Fibroblast of lung (primary cell): ENCODE measurements at places on chromosomes 16 and 17. TPM values are rescaled to one million over a fixed set of nuclear protein-coding genes. Genes with fewer than 3 reads are reported as not detected.
A peak's percentile ranks its signal among the peaks of the same experiment; 100 is the strongest.

DNA sequence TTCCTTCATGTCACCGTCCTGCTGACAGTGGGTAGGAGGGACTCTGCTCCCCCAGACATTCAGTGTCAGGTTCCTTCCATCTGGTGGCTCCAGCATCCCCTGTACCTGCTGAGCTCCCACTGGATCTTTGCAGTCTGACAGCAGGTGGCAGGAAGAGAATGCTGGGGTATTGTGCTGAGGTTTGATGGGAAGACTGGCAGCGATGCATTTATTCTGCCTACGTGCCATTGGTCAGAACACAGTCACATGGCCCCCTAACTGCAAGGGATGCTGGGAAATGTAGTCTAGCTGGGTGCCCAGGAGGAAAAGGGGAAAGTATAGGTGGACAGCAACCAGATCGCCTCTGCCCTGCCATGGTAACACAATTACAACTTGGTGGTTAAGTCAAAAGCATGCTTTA, 44.4 kb downstream of the IRX3 start:
- no peak for DNase-seq
- no peak overlapping the region for H3K4me3 ChIP-seq
- H3K36me3 ChIP-seq, result no peaks in the 10 kb centered on the region
- no peaks in the 10 kb centered on the region for H3K27me3 ChIP-seq

GRCh38 chr17:14355556-14355955, 54.7 kb downstream of the HS3ST3B1 start:
- no peaks in the 10 kb centered on the region for H3K27me3 ChIP-seq
- H3K4me1 ChIP-seq, result peaks cover 9% of the 10 kb centered on the region
- DNase-seq, result no peak
- H3K4me3 ChIP-seq, result no peak overlapping the region
- H3K27ac ChIP-seq, result no peak overlapping the region

DNA sequence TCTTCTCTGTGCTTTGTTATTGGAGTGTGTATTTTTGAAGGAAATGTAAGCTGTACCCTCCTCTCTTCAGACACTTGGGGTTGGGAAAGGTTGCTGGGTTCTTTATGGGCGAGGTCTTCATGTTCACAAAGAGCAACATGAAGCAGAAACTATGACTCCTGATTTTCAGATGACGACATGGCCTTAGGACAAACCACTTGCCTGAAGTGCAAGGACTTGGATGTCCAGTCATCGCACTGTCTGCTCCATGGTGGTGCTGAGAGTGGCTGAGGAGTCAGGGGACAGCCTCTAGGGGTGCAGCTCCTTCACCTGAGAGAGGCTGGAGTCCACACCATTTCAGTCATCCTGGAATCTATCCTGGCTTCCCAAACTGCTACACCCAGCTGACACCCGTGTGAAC, 183.9 kb upstream of the CDH5 start:
- no peaks in the 10 kb centered on the region for H3K4me1 ChIP-seq
- H3K27me3 ChIP-seq, result no peaks in the 10 kb centered on the region
- H3K27ac ChIP-seq, result no peak overlapping the region

DNA sequence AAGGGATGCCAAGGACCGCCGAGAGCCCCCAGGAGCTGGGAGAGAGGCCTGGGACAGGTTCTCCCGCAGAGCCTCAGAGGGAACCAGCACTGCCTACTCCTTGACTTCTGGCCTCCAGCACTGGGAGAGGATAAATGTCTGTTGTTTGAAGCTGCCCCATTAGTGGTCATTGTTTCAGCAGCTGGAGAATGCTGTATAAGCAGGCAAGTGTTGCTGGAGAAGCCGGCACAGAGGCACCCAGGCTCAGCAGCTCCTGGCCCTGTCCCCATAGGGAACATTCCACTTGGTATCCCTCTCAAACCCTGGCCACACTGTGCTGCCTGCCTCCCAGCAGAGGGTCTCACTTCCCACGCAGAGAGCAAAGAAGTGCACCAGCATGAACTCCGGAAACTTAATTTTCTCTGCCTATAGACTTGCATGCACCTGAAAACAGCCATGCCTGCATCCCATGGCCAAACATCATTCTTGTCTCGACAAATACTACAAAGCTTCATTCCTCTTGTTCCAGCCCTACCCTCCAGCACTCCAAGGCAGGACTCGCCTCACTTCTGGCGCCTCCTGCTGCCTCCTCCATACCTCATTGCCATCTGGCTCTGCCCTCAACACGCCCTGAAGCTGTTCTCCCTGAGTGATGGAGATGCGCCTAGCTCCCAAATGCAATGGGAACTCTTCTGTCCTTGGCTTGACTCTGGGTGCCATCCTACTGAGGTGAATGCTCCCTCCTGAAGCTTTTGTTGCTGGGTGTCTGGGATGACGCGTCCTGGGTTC, 88.1 kb downstream of the DNAH17 start:
- DNase-seq, result no peak
- no peaks in the 10 kb centered on the region for H3K4me1 ChIP-seq
- no peak overlapping the region for H3K4me3 ChIP-seq
- no peaks in the 10 kb centered on the region for H3K27me3 ChIP-seq

TMC5 gene
- total RNA-seq, result not detected in 2 replicates

GRCh38 chr16:59154295-59154694, 420.2 kb upstream of the GOT2 start:
- no peak for DNase-seq
- H3K27me3 ChIP-seq, result no peaks in the 10 kb centered on the region
- H3K4me1 ChIP-seq, result no peaks in the 10 kb centered on the region
- no peak overlapping the region for H3K4me3 ChIP-seq
- no peaks in the 10 kb centered on the region for H3K36me3 ChIP-seq

C16orf86 gene
- 5.6 and 9.2 TPM in 2 replicates for total RNA-seq

- no peaks in the 10 kb centered on the region for H3K27me3 ChIP-seq
- H3K27ac ChIP-seq, result no peak overlapping the region
- no peaks in the 10 kb centered on the region for H3K4me1 ChIP-seq
- no peak overlapping the region for H3K4me3 ChIP-seq
- DNase-seq, result peak; percentile 9
- no peaks in the 10 kb centered on the region for H3K36me3 ChIP-seq
Measured at GRCh38 chr17:56638591-56639051, 45.1 kb downstream of the NOG start.

ZNF597 gene
- total RNA-seq, result 1.8 and 2.0 TPM in 2 replicates

CA5A gene
- total RNA-seq, result not detected in 2 replicates

MED13 gene
- 39.0 and 47.1 TPM in 2 replicates for total RNA-seq

TBC1D3B gene
- total RNA-seq, result 1.8 and 2.3 TPM in 2 replicates

DNA sequence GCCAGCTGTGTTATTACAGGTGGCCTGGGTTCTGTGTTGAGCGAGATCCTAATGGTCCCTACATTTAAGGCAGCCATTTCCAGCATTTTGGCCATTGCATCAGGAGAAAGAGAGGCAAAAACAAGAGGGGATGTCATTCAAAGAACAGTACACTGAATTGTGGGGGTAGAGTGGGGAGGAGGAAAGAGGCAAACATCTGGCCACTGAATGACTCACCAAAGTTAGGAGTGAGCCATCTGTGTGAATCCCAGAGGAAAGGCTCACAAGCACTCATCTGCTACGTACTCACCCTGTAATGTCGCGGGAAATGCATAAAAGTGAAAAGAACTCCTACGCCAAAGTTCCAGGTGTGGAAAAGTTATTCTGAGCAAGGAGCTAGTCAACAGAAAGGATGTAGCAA, 16.7 kb downstream of the KRABD2 start:
- no peaks in the 10 kb centered on the region for H3K27me3 ChIP-seq
- H3K4me3 ChIP-seq, result no peak overlapping the region
- H3K36me3 ChIP-seq, result no peaks in the 10 kb centered on the region
- no peaks in the 10 kb centered on the region for H3K4me1 ChIP-seq
- DNase-seq, result peak; percentile 90
- no peak overlapping the region for H3K27ac ChIP-seq

DNA sequence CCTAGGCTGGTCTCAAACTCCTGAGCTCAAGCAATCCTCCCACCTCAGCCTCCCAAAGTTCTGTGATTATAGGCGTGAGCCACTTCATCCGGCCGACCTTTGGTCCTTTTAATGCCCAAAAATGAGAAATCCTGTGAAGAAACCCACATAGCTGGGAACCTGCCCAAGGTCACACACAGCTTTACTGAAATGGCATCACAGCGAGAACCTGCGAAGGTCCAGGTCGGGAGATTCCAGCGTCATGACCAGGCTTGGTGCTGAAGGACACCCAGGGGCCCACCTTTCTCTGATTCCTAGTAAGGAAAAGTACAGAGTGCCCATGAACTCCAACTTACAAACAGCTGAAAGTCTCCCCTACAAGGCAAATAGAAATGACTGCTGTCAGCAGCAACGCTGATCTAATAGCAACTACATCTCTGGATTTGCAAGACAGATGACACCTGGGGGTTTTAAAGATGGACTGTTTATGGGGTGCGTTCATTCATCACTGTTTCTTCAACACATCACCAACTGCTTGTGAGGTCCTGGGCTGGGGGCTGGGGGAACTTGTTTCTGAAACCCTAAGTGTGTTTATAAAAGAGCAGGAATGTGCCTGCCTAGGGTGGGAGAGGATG, 24.5 kb upstream of the DNAH17 start:
- H3K27me3 ChIP-seq, result peaks cover 2% of the 10 kb centered on the region
- no peaks in the 10 kb centered on the region for H3K36me3 ChIP-seq
- no peak overlapping the region for H3K4me3 ChIP-seq
- peaks cover 3% of the 10 kb centered on the region for H3K4me1 ChIP-seq

KRT9 gene
- total RNA-seq, result not detected in 2 replicates

TAT gene
- total RNA-seq, result not detected in 2 replicates

PRCD gene
- 4.1 and 4.3 TPM in 2 replicates for total RNA-seq

- H3K27me3 ChIP-seq, result peaks cover 7% of the 10 kb centered on the region
- no peak for DNase-seq
- H3K4me1 ChIP-seq, result no peaks in the 10 kb centered on the region
- H3K36me3 ChIP-seq, result no peaks in the 10 kb centered on the region
- no peak overlapping the region for H3K4me3 ChIP-seq
Measured at GRCh38 chr16:57508035-57508425, 21.7 kb upstream of the DOK4 start.

- peaks cover 7% of the 10 kb centered on the region for H3K4me1 ChIP-seq
- no peaks in the 10 kb centered on the region for H3K27me3 ChIP-seq
- DNase-seq, result peak; percentile 42
- H3K4me3 ChIP-seq, result peak within 1 kb of the TSS; percentile 94
- peaks cover 2% of the 10 kb centered on the region for H3K36me3 ChIP-seq
- peak within 1 kb of the TSS; percentile 62 for H3K27ac ChIP-seq
Measured at GRCh38 chr17:32927724-32928585, at the start of gene TMEM98. TSS of gene TMEM98 (plus strand) at chr17:32928153. CDS start at chr17:32931529, 3,376 bp downstream.
